ENCODE measurements at places on chromosomes 7 and 10.

GRCh38 chr10:91564026-91564425 is 68.8 kb downstream of the PPP1R3C start:
- DNase-seq = no peak

GRCh38 chr7:127968547-127968946 is 62.7 kb downstream of the LRRC4 start:
- no peak for DNase-seq

DNA sequence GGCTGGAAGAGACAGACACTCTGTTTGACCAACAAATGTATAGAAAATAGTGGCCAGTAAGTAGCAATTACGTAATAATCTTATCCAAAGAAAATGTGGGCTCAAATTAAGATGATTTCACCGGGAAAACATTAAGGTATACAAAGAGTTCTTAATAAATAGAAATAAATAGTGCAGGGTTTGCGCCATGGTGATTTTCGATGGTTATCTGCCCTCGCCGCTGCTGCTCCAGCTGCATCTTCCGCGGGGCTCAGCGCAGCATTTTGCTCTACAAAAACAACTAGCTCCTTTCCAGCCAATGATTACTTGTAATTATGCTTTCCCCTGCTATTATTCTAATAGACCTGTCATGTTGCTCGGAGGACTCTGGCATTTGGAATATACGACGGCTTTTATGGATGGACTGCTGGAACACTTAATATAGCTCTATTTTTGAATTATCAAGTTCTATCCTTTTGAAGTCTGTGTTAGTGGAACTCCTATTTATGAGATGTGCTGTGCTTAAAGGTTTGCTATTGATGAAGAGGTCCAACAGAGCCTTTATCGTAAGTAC is 103.8 kb downstream of the BUB3 start:
- DNase-seq = no peak

GRCh38 chr10:88721392-88721791 is 15.3 kb downstream of the LIPK start:
- no peak for DNase-seq

DNA sequence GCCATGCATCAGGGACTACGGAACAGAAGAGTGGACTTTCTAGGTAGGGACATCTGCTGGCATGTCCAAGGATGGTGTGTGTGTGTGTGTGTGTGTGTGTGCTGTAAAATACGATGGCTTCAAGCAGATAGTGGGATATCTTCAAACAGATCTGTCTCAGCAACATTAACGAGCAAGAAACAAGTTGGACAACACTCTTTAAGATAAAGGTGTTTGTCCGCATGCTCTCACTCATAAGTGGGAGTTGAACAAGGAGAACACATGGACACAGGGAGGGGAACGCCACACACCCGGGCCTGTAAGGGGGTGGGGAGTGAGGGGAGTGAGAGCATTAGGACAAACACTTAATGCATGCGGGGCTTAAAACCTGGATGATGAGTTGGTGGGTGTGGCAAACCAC is 89.8 kb upstream of the AKR1E2 start:
- DNase-seq = no peak

- peak; percentile 71 for DNase-seq
These were observed 53.4 kb upstream of the CAMK2B start for GRCh38 chr7:44378744-44379143.

Data from AG09309 (cell line).